Stimulated activated CD4-positive, alpha-beta T cell treated with anti-CD3 and anti-CD28 coated beads, Interleukin-4, amount 100 ng/mL, for 4 hours (primary cell): ENCODE measurements at places on chromosomes 13 and 19.

- no peak for DNase-seq
Observed at GRCh38 chr19:58353717-58354477, 605 bp upstream of the A1BG start.

DNA sequence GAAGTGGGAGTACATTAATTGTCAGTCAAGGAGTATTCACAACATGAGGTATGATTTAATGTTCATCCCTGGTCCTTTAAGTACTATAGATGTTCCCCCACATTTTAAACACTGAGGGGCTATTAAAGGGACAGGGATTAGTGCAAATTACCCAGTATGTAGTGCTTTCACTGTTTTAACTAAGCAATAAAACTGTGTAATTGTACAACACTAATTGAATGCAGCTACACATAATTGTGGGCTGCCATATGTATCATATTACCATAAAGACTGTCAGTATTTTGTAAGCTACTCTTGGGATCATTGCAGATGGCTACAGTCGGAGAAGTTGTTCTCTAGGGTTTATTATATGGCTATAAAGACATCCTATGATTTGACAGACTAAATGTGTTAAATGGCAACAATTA, 316.6 kb downstream of the DCLK1 start:
- no peak for DNase-seq

GRCh38 chr19:48296963-48297734, 27.3 kb downstream of the ZNF114 start:
- DNase-seq: no peak

- DNase-seq: no peak
Observed at GRCh38 chr19:9872618-9873242, 37.6 kb downstream of the PIN1 start.

GRCh38 chr19:10111405-10111811, at the start of gene P2RY11:
Gene P2RY11, plus strand, starts transcription at chr19:10111693. Its CDS starts 29 bp downstream, at chr19:10111722.
- no peak for DNase-seq
